ENCODE measurements at places on chromosomes 3 and 15.

DNA sequence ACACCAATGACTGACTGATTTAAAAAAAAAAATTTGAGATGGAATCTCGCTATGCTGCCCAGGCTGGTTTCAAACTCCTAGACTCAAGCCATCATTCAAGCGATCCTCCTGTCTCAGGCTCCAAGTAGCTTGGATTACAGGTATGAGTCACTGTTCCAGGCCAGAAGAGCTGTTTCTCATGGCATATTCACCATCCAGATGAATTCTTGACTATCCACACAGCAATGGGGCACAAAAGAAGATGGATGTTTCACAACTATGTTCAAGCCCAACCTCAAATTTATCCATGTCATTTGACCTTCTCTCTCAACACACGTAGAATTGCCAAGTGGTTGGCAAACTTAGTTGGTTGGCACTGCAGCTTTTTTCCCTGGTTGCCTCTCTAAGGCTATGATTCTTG, 40.6 kb downstream of the PRICKLE2 start:
- DNase-seq = peak; percentile 65

- no peak for DNase-seq
These were observed 12.5 kb downstream of the XYLB start for GRCh38 chr3:38359038-38359437.

- DNase-seq = no peak
These were observed 102.4 kb downstream of the KLHL25 start for GRCh38 chr15:85692321-85692720.

DNA sequence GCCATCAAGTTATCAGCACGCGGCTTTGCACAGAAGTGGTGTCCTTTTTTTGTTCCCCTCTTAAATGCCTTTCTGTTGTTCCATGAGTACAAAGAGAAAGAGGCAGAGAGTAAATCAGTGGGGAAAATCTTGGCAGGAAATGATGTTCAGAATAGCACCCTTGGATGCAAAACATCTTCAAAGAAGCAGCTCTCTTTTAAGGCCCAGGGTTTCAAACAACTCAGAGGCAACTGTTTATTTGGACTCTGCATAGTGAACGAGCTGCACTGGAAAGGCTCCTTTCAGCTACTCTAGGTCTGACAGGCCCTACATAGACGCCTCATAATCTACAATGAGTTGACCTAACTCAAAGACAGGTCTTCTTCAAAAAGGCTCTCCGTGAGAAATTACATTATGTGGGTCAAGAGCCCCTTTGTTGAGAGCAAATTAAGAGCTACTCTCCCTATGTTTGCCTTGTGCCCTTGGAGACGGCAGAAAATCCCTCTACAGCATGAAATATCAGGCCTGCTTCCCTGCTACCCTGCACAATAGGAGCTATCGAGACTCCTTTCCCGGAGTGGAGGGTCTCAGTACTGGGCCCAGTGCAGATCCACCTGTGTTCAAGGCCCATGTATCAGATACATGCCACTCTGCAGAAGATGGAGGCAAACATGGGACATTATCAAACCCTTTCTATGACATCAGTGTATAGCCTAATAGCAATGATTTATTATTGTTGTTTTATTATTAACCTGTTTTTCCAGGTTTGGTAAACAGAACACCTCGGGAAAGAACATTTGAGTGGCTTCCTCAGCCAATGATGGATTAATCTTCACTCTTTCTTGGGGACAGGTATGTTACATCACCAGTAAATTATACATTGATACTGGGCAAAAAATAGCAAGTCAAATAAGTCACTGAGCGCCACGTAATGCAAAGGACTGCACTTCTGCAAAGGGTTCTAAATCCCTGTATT, 53.1 kb downstream of the HEG1 start:
- DNase-seq = no peak

GRCh38 chr3:30933478-30934207, 39.2 kb upstream of the GADL1 start:
- DNase-seq = no peak

- DNase-seq = no peak
These were observed 13.1 kb downstream of the CHST14 start for GRCh38 chr15:40483919-40484318.

GRCh38 chr3:85576697-85577200, 618.0 kb downstream of the CADM2 start:
- no peak for DNase-seq

GRCh38 chr15:93523481-93523880, 434.5 kb upstream of the RGMA start:
- no peak for DNase-seq

- DNase-seq = no peak
These were observed 476.3 kb downstream of the RBMS3 start for GRCh38 chr3:29757054-29757777.

DNA sequence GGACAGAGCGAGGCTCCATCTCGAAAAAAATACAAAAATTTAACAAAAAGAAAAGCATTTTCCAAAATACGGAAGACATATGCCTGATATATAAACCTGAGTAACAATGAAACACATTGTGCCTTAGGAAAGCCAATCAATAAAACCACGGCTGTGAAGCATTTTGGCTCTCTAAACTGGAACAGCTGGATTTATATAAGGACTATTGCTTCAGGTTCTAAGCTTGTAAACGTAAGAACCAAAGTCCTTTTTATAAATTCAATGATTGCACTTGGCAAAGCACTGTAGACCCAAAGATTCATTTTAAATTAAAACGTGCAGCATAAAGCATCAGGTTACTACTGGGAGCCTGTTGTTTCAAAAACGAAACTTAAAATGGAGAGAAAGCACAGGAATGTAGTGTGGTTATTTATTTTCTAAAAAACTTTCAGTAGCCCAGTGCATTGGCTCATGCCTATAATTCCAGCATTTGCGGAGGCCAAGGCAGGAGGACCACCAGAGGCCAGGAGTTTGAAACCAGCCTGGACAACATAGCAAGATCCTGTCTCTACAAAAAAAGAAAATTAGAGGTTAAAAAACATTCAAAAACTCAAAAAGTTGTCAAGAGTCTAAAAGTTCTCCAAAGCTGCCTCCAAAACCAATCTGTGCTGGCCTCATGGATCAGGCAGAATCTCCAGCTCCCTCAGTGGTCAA, 61.5 kb downstream of the USF3 start:
- DNase-seq = no peak

GRCh38 chr3:43866529-43867353, 176.0 kb downstream of the ABHD5 start:
- peak; percentile 96 for DNase-seq

DNA sequence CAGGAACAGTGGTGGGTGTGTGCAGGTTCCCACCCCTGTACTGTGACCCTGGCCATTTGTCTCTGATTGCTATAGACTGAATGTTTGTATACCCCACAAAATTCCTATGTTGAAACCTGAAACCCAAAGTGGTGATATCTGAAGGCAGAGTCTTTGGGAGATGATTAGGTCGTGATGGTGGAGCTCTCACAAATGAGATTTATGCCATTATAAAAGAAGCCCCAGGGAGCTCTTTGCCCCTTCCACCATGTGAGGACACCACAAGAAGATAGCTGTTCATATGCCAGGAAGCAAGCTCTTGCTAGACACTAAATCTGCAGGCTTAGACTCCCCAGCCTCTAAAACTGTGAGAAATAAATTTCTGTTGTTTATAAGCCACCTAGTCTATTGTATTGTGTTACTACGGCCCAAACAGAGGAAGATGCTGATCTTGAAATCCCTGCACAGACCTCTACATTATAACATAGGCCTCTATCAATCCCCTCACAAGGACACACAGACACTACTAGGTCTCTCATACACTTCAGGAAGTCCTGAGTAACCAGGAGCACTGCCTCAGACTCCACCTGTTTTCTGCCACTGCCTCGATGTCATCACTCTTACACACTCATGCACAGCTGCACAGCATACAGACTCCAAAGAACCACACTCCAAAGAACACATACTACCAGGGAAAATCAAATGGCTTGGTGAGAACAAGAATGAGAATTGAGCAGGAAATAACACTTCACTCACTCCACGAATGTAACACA, 14.7 kb downstream of the IGSF11 start:
- DNase-seq = no peak

- DNase-seq = peak; percentile 49
These were observed 10.0 kb downstream of the C3orf52 start for GRCh38 chr3:112096176-112096575.

DNA sequence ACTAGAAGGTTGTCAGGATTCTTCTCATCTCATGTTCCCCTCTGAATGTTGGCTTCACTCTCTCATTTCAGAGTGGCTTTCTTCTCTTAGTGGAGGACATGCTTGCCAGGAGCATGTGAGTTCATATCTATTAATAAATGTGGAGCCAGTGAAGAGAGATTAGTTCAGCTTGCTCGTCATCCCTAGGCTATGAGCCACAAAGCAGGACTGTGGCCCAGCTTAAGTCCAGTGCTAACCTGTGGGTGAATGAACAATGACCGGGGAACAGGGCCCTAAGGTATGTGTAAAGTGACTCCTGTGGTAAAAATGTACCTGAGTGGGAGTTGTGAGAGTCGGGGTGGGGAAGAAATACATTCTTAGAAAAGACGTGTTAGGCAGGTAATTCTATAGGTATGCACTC, 96.9 kb upstream of the TBL1XR1 start:
- peak; percentile 67 for DNase-seq

GRCh38 chr3:93924491-93924890, 49.2 kb downstream of the PROS1 start:
- no peak for DNase-seq

DNA sequence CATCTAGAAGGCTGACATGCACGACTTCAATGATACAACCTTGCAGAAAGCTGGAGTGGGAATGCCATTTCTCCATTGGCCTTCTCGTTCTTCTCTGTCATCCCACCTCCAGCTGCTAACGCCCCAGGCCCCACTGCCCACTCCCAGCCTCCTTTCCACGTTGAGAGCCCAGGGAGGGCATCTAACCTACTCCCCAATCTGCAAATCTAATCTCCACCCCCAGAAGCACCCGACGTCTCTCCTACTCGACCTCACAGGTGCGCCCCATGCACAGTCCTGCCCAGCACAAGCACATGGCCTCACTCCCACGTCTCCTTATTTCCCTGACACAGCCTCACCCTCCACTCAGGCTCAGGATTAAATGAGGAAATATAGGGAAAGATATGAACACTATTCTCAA, 33.4 kb downstream of the IL12A start:
- no peak for DNase-seq

DNA sequence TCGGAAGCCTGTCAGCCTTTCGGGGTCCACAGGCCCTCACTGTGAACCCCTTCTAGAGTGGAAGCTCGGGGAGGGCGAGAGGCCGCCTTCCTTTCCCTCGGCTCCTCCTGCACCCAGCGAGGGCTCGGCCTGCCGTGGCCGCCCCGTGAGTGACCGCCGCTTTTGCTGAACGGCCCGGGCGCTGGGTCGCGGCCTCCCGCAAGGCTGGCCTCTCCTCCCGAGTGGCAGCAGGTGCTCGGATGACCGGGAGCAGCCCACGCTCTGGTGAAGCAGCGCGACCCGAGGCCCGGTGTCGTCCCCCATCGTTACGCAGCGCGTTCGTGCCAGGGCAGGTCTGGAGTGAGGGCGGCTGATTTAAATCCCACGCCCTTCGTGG, 53.8 kb downstream of the LRRK1 start:
- no peak for DNase-seq

GRCh38 chr15:69979783-69980182, 117.9 kb downstream of the TLE3 start:
- no peak for DNase-seq

- DNase-seq = no peak
These were observed 404.7 kb upstream of the UBE2E2 start for GRCh38 chr3:22798461-22798860.

- DNase-seq = peak; percentile 47
These were observed 356.4 kb downstream of the LPP start for GRCh38 chr3:188510366-188510765.

GRCh38 chr15:85000937-85001336, 19.3 kb downstream of the PDE8A start:
- no peak for DNase-seq

DNA sequence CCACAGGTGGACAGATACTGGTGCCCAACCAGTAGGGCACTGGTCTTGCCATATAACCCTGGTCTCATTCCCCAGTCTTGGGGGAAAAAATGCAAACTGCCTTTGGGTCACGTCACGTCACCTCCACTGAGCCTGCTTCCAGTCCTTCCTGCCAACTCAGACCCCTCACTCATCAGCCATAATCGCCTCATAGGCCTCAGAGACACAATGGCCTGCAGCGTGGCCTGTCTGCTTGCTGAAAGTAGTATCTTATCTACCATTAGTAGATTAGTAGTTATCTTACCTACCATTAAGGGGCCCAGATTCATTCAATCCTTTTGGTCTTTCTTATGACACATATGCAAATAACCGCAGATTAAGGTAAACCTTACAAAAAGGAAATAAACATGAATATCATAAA, 93.8 kb downstream of the FAM174B start:
- no peak for DNase-seq

GRCh38 chr15:56281145-56281544, 37.5 kb upstream of the RFX7 start:
- DNase-seq = no peak

GRCh38 chr15:85318048-85318731, 62.2 kb upstream of the AKAP13 start:
- DNase-seq = peak; percentile 95

DNA sequence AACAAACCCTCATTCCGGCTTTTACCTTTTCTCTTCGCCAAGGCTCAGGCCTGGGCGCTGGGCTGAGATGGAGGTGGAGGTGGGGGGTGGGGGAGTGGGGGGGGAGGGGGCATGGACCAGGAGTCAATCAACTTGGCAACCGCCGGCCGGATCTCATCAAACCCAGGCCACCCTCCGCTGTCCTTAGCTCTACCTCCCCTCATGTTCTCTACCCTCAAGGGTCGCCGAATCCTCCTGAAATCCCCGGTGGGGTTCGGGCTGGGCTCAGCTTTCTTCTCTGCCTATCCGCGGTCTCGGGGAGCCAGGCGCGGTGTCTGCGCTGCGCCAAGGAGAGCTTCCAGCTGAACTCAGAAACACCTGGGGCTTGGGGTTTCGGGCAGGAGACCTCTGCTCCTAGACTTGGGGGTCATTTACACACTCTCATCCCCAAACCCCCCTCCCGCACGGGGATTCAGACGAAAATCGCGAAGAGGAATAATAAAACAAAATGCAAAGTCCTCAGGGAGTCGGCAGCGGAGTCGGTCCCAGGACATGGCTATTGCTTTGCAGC, 2.5 kb downstream of the ONECUT1 start:
- DNase-seq = no peak

GRCh38 chr3:87390353-87390752, 114.0 kb upstream of the POU1F1 start:
- DNase-seq = no peak

- DNase-seq = peak; percentile 72
These were observed 1.5 kb upstream of the PPM1M start for GRCh38 chr3:52243791-52244628.

DNA sequence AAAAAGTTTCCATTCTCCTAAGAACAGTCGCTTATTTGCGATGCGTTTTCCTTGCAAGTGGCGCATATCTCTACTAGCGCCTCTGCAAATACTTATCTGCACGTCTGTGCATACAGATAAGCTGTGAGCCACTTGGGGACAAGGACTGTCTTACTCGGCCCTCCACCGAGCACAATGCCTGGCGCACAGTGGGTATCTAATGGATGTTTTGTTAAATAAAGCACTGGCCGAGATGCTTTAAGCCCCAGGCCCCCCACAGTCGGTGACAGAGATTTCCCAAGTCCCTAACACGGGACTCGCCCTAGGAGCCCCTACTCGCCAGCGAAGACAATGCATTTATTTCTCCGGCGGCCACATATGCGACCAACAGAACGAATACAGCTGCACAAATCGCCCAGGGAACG, 503 bp downstream of the HLTF start:
- no peak for DNase-seq

GRCh38 chr3:81916890-81917289, 155.4 kb upstream of the GBE1 start:
- no peak for DNase-seq

- no peak for DNase-seq
These were observed 37.8 kb downstream of the KY start for GRCh38 chr3:134613006-134613520.

All from foreskin fibroblast (primary cell).